Activated T-helper 2 cell treated with anti-CD3 and anti-CD28 coated beads, Interferon-gamma antibody, Interleukin-2, Interleukin-4, amounts not matched to agents 10 μg/mL and 5 μg/mL and 100 μg/mL, durations not matched to agents 14 hours and 24 hours and 36 hours (primary cell): ENCODE measurements at places on chromosomes 3 and 15. TPM values are rescaled to one million over a fixed set of nuclear protein-coding genes. Genes with fewer than 3 reads are reported as not detected.
A peak's percentile ranks its signal among the peaks of the same experiment; 100 is the strongest.

The C15orf61 gene
- total RNA-seq, result 5.4 and 5.6 TPM in 2 replicates

The TMEM40 gene
- total RNA-seq, result not detected in 2 replicates

The SETD5 gene
- total RNA-seq, result 146 and 148 TPM in 2 replicates

The LRRK1 gene
- total RNA-seq, result 2.1 and 2.4 TPM in 2 replicates

The DNAH12 gene
- total RNA-seq, result 0.11 TPM in 1 of 2 replicates, not detected in the other

DNA sequence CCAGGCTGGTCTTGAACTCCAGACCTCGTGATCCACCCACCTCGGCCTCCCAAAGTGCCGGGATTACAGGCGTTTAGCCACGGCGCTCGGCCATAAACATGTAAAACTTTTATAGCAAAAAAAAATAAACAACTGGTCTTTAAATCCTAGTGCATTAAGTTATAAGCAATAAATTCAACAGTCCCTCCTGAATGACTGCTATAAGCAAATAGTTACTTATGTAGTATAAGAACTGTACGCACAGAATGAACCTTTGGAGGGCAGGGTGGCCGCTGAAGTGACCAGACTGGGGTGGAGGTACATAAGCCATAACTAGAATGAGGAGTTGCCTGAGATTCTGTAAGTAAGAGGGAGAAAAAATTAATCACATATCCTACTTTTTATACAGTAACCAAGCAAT, 12.6 kb downstream of the CCDC14 start:
- H3K27me3 ChIP-seq, result no peaks in the 10 kb centered on the region
- peaks cover 62% of the 10 kb centered on the region for H3K36me3 ChIP-seq
- H3K4me3 ChIP-seq, result no peak overlapping the region
- no peaks in the 10 kb centered on the region for H3K4me1 ChIP-seq

DNA sequence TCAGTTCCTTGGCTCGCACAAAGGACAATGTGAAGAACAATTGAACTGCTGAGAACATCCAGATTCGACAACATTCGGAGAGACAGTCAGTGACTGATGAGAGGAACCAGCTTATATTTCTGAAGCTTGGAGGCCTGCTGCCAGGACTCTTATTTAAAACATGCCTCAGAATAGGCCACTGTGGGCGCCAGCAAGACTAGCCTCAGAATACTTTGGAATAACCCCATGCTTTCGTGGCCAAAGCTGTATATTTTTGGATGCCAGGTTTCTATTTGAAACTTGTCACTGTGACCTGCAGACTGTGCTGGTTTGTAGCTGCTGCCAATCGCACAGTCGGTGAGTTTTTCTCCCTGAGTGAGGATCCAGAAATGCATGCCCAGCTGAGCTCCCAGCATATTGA, 129.9 kb upstream of the UBE3A start:
- no peaks in the 10 kb centered on the region for H3K4me1 ChIP-seq
- no peak overlapping the region for H3K4me3 ChIP-seq
- H3K27me3 ChIP-seq, result no peaks in the 10 kb centered on the region
- H3K27ac ChIP-seq, result no peak overlapping the region
- DNase-seq, result no peak

GRCh38 chr15:60000113-60000823, 3.8 kb upstream of the FOXB1 start:
- H3K27me3 ChIP-seq, result peaks cover 84% of the 10 kb centered on the region
- H3K4me3 ChIP-seq, result peak overlapping the region; percentile 6
- DNase-seq, result no peak
- peaks cover 39% of the 10 kb centered on the region for H3K36me3 ChIP-seq
- no peak overlapping the region for H3K27ac ChIP-seq
- H3K4me1 ChIP-seq, result peaks cover 67% of the 10 kb centered on the region

DNA sequence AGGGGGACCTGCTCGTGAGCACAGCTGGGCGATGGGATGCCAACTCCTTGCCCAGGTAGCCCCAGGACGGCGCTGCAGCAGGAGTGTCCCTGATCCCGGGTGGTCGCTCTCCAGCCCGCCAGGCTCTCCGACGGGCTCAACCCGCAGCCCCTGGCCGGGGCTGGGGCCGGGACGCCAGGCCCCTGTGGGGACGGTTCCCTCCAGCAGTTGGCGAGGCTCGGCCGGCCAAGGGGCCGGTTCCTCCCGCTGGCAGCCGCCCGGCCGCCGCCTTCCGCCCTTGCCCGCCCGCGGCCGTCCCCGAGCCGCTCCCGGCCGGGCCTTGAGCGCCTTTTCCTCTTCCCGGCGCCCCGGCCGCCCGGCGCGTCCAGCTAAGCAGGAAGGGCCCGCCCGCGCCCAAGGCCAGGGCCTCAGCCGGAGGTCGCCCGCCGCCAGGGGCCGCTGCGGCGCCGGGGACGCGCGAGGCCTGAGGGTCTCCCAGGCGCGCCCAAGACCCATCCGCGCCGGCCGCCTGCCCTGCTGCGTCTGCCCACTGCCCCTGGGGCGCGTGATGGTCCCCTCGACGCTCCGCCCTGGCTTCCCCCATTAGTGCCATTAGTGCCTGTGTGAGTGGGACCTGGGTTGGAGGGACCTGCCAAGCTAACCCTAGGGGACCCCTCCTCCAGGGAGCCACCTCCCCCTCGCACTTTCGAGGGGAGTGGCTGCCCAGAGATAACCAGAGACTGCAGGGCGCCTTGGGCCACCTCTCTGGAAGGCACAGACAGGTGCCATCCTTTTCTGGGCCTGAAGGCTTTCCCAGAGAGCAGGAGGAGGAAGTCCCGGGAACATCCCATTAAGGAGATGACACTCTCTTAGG, 106.4 kb downstream of the FBLN2 start:
- H3K4me3 ChIP-seq, result no peak overlapping the region
- no peak overlapping the region for H3K27ac ChIP-seq
- no peaks in the 10 kb centered on the region for H3K36me3 ChIP-seq
- peaks cover under 1% of the 10 kb centered on the region for H3K4me1 ChIP-seq
- no peak for DNase-seq
- peaks cover 26% of the 10 kb centered on the region for H3K27me3 ChIP-seq

- H3K4me1 ChIP-seq, result peaks cover 10% of the 10 kb centered on the region
- no peak overlapping the region for H3K4me3 ChIP-seq
- no peak for DNase-seq
Measured at GRCh38 chr15:52496776-52497470, 31.8 kb downstream of the MYO5A start.

DNA sequence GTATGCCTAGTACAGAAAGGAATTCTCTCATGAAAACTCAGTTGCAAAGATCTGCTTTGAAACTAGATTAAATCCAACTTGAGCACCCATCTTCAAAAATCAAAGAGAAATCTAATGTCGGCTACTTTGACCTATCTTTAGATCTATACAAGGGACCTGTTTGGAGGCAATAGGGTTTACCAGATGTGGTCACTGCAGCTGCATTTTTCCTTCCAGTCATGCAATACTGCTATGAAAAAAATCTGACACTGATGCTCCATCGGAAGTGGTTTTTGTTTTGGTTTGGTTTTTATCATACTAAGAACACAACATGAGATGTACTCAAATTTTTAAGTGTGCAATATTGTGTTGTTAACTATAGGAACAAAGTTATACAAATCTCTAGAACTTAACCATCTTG, 169.5 kb downstream of the BCHE start:
- H3K4me1 ChIP-seq, result no peaks in the 10 kb centered on the region
- no peaks in the 10 kb centered on the region for H3K27me3 ChIP-seq
- H3K4me3 ChIP-seq, result no peak overlapping the region
- no peak for DNase-seq

DNA sequence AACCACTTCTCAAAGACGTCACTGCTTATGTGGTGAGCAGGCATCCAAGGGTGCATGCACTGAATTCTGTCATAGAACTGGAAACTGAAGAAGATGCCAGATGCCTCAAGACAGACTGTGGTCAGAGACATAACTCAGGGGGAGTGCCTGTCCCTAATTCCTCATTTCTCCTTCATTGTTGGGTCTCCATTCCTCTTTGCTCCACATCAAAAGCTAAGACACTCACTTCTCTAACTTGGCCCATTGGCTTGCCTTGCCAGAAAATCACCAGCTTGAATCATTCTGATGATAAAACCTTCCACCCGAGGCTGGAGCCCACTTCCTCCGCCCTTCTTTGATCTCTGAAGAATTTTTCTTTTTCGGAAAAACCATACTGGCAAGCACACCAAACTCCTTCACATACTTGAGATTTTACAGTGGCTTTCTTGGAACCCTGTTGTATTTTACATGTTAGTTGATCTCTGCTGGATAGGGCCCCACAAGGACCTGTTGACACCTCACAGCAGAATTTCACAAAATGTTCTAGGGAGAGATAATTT, 69.9 kb downstream of the COL8A1 start:
- H3K27me3 ChIP-seq, result peaks cover 3% of the 10 kb centered on the region
- H3K4me1 ChIP-seq, result no peaks in the 10 kb centered on the region
- DNase-seq, result no peak
- H3K27ac ChIP-seq, result no peak overlapping the region
- no peaks in the 10 kb centered on the region for H3K36me3 ChIP-seq

DNA sequence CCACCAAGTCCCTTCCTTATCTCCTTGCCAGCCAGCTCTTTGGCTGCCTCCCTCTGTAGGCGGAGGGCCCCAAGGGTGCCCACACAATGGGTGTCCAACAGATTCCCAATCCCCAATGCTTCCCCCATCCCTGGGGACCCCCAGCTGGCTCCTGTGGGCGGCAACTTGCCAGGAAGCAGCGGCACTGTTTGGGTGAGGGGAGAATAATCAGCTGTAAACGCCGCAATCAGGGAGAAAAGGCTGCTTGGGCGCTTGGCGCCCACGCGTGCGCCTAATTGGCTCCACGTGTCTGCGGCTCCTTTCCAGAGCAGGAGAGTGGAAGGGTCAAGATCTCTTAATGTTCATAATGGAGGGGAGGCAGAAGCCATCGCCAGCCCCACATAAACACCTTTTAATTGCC, 67.9 kb upstream of the TMEM115 start:
- no peaks in the 10 kb centered on the region for H3K27me3 ChIP-seq
- no peaks in the 10 kb centered on the region for H3K4me1 ChIP-seq
- no peaks in the 10 kb centered on the region for H3K36me3 ChIP-seq
- no peak overlapping the region for H3K27ac ChIP-seq

DNA sequence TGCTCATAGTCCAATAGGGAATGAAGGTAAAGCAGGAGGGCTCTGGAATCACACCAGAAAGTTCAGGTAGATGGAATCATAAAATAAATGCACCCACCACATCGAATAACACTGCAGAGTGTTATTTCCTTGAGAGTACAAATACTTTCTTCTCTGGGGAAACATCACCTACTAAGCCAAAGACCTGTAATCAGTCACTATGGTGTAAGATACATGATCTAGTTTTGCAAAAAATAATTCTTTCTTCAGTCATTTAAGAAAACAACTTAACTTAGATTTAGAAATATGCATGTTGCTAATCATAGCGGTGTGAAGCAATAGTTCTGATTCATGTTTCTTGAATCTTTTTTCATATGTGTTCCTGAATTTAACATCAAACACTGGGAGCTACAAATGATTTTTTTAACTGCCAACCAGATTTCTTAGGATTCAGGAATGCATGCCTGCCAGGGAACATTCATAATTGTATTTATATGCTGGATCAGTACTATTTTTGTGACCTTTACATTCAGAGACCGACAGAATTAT, 40.2 kb upstream of the MEIS2 start:
- H3K36me3 ChIP-seq, result no peaks in the 10 kb centered on the region
- H3K4me1 ChIP-seq, result no peaks in the 10 kb centered on the region
- H3K27me3 ChIP-seq, result no peaks in the 10 kb centered on the region

DNA sequence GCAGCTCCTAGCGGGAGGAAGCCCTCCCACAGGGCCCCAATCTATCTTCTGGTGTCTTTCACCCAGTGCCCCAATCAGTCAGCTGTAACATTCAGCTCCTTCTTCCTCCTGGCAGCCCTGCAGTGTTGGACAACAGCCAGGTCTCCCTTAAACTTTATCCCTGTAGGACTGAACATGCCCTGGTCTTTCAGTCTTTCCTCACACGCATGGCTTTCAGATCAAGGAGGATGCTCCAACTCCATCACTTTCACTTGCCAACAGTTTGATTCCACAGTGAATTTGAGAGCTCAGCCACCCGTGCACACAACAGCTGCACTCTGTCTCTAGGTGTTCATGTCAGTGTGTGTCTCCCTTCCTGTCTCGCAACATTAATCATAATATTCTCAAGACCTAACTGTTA, 28.5 kb upstream of the LRRC34 start:
- H3K4me1 ChIP-seq, result no peaks in the 10 kb centered on the region
- H3K36me3 ChIP-seq, result no peaks in the 10 kb centered on the region
- H3K27ac ChIP-seq, result no peak overlapping the region
- no peak for DNase-seq

DNA sequence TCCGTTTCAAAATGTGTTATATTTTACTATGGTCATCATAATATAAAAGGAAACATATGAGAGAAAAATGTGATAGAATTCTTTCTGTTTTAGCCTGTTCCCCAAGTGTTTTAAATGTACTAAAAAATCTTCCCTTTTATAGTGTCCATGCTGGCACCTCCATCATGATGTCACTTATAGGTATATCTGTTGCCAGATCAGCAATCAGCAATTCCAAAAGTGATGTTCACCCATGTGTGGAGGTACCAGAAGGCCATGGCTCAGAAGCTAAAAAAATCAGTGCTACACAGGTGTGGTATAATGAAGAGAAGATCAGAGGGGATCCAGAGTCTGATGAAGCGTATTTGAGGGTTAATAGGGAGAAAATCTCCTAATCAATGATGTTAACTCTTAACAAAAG, 1.1 kb upstream of the GPR15 start:
- H3K27ac ChIP-seq, result peak overlapping the region; percentile 48
- H3K36me3 ChIP-seq, result peaks cover 48% of the 10 kb centered on the region
- DNase-seq, result no peak

GRCh38 chr15:77430652-77431051, 10.0 kb downstream of the HMG20A start:
- no peak for DNase-seq
- no peaks in the 10 kb centered on the region for H3K27me3 ChIP-seq
- H3K27ac ChIP-seq, result no peak overlapping the region
- peaks cover 32% of the 10 kb centered on the region for H3K4me1 ChIP-seq
- H3K4me3 ChIP-seq, result no peak overlapping the region

DNA sequence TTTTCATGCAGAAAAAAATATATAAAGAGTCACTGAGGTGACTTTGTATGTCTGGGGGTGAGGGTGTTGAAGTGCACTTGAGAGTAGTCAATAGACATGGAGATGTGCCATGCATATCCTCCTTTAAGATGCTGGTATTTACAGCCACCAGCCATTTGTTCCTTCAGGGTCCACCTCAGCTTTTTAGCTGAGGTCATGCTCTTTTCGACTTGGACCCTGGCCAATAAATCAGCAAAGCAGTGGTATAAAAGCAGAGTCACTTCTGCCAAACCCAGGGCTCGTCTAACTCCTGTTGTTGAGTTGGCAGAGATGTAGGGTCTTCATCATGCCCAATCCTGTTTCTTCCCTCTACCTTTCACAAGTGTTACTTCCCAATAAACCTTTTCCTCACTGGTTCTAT, 75.1 kb upstream of the OSTN start:
- no peaks in the 10 kb centered on the region for H3K36me3 ChIP-seq
- H3K27ac ChIP-seq, result no peak overlapping the region
- no peak overlapping the region for H3K4me3 ChIP-seq
- no peaks in the 10 kb centered on the region for H3K27me3 ChIP-seq
- no peak for DNase-seq

DNA sequence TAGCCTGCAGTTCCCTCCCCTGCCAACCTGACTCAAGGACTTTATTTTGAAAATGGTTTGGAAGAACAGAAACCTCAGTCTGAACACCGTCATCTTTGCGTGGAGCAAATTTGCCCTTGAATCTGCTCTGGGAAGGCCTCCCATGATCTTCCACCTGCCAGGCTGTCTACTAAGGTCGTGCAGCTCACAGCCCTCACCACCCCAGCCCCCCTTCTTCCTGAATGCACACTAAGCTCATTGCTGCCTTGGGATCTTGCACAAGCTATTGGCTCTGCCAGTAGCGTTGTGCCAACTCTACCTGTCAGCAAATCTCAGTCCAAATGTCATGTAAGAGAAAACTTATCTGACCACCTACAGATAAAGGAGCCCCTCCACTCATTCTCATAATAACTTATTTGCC, 141.5 kb downstream of the USP13 start:
- H3K27ac ChIP-seq, result no peak overlapping the region
- H3K36me3 ChIP-seq, result no peaks in the 10 kb centered on the region
- H3K27me3 ChIP-seq, result peaks cover 2% of the 10 kb centered on the region
- no peak overlapping the region for H3K4me3 ChIP-seq
